Esophagus squamous epithelium (tissue), 5 donors: ENCODE measurements at places on chromosomes 5 and 9.

DNA sequence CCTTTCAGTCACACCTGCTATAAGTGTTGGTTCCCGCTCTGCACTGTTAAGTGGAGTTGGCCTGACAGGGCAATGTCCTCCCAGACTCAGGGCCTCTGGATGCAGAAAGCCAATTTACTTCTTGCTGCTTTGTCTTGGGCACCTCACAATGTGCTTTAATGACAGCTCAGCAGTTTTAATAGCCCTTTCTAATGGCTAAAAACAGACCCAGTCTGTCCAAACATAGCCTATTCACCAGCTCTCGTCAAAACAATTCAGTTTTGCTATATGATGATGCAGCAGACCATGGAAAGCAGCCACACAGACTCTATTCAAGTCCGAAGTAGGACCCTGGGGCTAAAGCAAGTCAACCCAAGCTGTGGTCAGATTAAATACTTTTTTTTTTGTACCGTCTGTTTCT lies 529.1 kb upstream of the SEMA6A start:
- DNase-seq: no peak

- no peak for DNase-seq
Observed at GRCh38 chr5:88683506-88684135, 199.4 kb downstream of the MEF2C start.

- DNase-seq: no peak
Observed at GRCh38 chr5:77292026-77292757, 81.7 kb downstream of the PDE8B start.

DNA sequence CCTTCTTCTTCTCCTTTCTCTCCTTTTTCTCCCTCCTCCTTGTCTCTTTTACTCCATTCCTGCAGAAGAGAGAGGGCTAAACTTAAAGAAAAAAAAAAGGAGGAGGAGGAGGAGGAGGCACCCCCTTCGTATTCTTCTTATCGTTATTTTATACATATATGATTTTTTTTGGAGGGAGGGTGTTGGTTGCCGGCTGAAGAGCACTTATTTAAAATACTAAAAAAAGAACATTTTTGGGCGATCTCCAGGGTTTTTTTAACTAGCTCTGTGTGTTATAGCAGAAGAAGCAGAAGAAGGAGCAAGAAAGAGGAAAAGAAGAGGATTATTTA lies 381 bp downstream of the NR2F1 start:
- DNase-seq: no peak

- no peak for DNase-seq
Observed at GRCh38 chr5:107012371-107012770, 658.4 kb downstream of the EFNA5 start.

GRCh38 chr9:25755951-25756350 lies 77.7 kb upstream of the TUSC1 start:
- DNase-seq: no peak

GRCh38 chr5:67372887-67373286 lies 176.3 kb upstream of the CD180 start:
- DNase-seq: no peak

GRCh38 chr5:125928663-125929062 lies 494.5 kb upstream of the GRAMD2B start:
- no peak for DNase-seq

- no peak for DNase-seq
Observed at GRCh38 chr9:34097865-34098264, 28.6 kb downstream of the DCAF12 start.

DNA sequence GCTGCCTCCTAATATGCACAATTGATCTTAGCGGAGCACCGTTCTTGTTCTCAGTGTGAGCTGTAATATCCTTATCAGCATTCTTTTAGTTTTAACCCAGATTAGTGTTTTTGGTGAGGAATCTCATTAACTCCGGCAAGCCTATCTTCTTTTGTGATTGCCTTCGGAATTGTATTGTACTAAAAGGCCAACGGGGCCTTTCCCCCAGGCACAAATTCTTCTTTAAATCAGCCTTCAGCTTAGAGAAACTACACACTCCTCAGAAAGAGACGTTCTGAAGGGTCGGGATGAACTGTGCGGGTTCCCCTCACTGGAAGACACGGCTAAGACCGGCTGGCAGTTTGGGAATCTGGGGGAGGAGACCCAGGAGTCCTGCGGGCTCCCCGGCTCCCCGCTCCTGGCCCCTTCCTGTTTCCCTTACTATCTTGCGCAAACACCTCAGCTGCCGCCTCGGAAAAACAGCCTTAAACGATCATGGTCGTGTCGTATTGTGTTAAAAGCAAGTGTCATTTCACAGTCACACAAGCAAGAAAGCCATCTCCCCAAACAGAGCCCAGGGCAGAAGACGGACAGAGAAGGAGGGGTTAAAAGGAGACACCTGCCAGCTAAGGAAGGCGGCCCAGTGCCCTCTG lies 353.1 kb upstream of the IRX2 start:
- no peak for DNase-seq

GRCh38 chr9:135908093-135908753 lies 877 bp upstream of the CAMSAP1 start:
- DNase-seq: no peak

DNA sequence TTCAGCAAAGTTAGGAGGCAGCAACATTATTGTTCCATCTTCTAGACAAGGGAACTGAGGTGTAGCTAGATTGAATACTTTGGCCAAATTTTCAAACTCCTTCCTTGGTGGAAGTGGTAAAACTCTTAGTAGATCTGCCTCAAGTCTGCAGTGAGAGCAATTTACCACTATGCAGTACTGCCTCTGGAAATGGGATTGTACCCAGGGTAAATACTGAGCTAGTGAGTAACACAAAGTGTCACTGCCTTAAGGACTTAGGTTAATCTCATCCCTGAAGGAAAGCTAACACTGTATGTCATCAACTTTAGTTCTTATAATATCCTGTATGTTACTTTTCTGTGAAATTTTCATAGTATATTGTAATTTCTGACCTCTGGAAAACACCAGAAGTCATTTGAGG lies 13.9 kb downstream of the CDH10 start:
- DNase-seq: no peak

- DNase-seq: no peak
Observed at GRCh38 chr5:88834131-88834462, 48.9 kb downstream of the MEF2C start.

DNA sequence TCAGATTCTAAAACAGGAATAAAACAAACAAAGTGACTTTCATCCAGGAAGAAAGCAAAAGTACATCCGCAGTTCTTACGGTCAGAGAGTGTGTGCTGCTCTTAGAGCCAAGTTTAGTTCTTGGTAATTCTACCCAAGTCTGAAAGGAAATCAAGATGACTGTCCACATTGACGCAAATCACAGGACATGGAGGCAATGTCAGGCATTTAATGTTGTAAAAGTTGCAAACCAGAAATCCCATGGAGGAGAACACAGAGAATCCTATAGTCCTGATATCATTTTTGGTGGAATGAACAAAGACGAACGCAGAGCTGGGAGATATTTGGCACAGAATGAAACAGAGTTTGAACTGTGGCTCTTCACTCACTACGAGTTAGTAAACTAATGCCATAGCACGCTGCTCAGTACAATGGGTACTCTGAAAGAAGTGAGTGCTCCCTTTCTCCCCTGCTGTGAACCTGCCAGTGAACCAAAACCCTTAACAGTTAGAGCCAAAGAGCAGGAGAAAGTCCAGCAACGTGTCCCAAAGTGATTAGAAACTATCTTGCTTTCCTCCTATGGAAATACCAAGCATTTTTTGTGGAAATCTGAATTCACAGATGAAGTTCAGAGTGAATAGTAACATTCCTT lies 74.3 kb downstream of the MUSK start:
- no peak for DNase-seq

DNA sequence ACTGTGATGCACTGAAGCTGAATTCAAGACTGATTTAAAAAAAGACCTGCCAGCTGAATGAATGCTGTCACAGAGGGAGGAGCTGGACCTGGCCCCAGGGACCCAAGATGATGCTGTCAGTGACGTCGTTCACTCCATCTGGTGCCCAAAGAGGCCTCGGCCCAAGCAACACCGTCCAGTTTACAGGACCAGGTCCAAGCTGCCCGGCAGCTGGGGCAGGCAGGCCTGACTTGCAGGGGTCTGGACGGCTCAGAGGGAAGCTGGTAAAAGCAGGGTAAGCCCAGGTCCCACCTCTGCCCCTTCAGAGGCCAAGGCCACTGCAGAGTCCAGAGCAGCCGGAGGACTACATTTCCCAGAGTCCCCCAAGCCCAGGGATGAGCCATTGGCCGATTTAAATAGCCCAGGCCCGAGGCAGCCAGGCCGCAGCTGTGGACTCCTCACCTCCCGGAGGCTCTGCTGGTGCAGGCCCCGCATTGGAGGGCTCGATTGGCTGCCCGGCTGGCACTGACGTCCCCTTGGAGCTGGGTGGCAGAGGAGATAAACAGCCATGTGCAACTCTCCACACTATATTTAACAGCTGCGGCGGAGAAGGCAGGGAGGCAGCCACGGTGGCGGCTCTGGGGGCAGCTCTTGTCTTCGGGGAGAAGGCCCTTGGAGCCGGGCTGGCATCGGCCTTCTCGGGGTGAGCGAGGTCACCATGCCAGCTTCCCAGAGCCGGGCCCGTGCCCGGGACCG lies at the start of gene PLPP7:
Gene PLPP7, plus strand, starts transcription at position 423 of the 735 bp plus-strand sequence. Its CDS starts 275 bp downstream, at position 698.
- DNase-seq: no peak

DNA sequence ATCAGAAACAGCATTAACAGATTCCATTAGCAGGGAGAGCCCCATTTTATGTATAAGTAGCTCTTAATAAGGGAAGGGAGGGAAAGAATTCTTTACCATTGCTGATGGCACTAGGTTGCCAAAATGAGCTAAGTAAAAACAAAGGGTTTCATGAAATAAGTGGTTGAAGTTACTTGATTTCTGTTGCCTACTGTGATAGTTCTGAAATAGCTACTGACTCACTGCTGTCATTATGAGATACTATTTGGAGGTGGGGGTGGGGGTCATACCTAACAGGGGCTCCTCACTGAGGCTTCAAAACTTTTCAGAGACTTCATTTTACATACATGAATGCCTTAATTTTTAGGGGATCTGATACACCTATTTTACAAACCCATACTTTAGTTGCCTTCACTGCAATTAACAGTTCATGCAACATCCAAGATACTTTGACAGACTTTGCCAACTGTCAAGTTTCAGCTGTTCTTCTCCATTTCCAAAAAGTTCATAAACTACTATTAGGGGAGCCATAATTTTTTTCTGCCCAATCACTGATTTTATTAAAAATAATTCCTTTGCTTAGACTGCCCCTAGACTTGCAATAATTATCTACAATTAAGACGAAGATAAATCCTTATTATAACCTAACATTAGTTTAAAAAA lies 4.6 kb downstream of the HOMER1 start:
- DNase-seq: no peak

DNA sequence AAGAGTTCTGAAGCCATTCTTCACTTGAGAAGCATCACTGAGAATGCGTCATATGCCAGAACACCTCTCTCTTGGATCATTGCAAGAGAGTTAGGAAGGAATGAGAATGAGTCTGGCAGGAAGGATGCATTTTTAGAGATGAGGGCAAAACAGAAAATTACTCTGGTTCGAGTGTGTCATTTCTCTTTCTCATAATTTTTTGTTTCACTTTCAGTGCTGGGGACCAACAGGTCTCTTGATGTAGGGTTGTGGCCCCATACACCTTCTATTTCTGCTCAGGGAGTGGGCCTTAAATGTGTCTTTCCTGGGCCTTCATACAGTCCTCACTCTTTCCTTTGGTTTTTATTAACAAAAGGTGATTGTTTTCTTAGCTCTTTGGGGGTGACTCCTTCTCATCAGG lies 302.4 kb downstream of the NR3C1 start:
- DNase-seq: no peak

DNA sequence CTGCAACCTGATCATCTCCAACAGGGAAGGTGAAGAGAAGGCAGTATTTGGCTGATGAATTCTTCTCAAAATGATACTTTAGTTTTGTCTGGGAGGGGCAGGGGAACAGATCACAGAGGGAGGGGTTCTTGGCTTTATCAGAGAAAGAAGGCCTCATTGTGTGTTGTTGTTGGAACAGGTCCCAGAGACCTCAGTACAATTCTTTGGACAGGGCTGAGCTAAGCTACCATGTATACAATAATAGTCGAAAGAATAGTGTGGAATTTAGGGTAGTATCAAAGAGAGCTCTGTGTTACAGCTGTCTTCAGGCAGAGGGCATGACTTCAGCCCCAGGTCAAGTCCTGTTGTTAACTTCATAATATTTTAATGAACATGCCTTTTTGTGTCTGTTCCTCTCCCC lies 39.9 kb downstream of the ARHGAP26 start:
- no peak for DNase-seq

- DNase-seq: no peak
Observed at GRCh38 chr9:74413876-74414275, 83.3 kb upstream of the RORB start.

DNA sequence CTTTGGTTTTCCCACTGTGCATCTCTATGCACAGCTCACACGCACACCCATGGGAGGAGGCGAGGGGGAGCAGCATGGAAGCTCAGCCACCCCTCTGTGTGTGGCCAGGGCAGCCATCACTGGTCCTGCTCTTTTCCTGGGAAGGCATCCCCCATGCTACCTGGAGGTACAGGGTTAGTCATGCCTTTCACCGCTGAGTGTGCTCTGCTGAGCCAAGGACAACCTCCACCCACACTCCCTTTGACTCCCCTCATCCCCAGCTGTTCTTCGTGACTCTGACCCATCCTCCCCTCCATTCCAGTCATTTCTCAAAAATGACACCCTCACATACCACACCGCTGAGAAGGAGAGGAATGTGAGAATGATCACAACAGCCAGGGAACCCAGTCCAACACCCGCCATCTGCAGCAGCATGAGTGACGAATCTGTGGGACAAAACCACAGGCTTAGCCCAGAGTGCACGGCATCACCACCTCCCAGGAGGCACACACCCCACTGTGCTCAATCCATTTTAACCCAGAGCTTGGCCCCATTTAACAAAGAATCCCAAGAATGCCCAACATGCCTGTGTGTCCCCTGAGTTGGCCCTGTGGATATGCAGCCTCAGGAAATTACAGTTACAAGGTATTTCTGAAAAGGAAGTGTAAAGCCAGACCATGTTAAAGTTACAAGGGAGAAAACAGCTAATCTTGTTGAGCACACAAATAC lies 133.4 kb downstream of the SUSD1 start:
- DNase-seq: no peak

DNA sequence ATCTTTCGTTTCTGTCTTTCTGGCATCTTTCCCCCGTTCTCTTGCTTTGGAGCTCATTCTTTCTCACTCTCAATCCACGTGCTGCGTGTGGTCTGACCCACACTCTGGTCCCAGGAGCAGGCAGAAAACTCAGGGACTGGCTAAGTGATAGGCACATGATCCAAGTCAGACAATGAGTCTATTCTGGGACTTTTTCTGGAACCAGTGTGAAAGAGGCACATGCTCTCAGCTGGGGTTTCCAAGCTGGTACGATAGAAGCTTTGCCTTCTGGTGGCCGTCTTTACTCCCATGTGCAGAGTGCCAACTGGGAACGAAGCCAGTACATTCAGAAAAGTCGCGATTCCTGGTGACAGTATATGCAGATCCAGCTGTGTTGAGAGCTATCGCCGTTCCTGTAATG lies 94.4 kb downstream of the PDZD2 start:
- DNase-seq: no peak

GRCh38 chr5:154791535-154791934 lies 36.4 kb downstream of the LARP1 start:
- no peak for DNase-seq

GRCh38 chr5:60504342-60504741 lies 195.6 kb downstream of the DEPDC1B start:
- no peak for DNase-seq
